GM04504 (cell line): ENCODE measurements at places on chromosomes 4 and X.

- DNase-seq, result no peak
These were observed 125.9 kb upstream of the KLHL4 start for GRCh38 chrX:87391742-87392141.

GRCh38 chrX:43333543-43333942 lies 322.6 kb upstream of the MAOA start:
- no peak for DNase-seq

DNA sequence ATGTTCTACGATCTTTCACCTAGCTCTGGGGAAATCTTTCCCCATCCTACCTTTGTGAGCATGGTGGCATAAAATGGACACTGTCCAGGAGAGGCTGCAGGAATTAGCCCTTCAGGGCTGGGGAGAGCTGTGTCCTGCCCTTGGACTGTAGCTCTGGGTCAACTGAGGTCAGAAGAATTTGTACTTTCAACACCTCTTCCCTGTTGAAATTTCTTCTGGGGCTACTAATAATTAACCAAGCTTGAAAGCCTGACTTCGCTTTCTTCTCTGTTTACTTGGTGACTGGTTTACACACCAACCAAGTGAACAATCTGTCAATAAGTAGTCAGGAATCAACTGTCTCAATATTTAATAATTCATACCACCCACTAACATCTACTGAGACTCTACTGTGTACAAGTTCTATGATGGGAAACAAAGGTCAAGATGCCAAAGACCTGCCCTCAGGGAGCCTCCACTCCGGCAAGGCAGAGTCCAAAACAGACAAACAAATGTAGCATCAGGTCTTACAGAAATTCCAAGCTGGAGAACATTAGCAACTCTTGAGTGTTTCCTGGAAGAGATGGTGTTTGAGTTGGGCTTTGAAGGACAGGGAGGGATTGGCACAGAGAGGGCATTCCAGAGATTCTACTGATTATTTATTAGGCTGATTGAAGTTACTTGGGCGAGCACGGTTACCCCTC lies 113.1 kb downstream of the ENPP6 start:
- no peak for DNase-seq

DNA sequence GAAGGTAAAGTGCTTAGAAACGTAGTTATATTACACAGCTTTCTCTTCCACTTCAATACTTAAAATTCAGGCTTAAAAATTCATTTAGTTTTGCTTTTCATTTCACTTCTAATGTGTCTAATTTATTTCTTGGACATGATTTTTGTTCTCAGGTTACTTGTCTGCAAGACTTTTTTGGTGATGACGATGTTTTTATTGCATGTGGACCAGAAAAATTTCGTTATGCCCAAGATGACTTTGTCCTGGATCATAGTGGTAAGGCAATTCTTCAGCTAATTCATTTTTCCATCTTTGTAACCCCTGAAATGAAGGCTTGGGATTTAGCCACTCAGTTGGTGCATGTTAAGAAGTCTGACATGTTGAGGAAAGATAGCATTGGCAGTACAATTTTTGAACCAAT lies 114.7 kb downstream of the DCLK2 start:
- DNase-seq, result no peak

- DNase-seq, result no peak
These were observed 62.6 kb downstream of the SORCS2 start for GRCh38 chr4:7254736-7255487.

DNA sequence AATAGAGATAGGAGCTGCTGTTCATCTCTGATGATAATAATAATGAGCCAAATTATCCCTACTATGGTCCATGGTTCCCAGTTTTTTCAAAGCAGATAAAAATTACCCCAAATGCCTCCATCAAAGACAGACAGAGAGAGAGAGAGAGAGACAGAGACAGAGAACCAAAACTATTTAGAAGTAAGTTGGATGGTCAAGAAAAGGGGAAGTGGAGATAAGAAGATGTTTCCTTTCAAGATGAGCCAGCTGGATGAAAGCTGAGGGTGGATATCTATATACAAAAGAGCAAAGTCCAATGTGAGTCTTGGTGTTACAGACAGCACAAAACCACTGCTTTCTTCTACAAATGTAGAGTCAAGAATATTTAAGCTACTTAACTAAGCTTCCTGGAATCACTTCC lies 173.9 kb downstream of the GRIA3 start:
- DNase-seq, result no peak
